ENCODE measurements at places on chromosomes 2 and 18.

- no peak for DNase-seq
Measured at GRCh38 chr18:2924920-2925319, 78.1 kb downstream of the EMILIN2 start.

- DNase-seq, result no peak
Measured at GRCh38 chr2:19550750-19551149, 192.3 kb upstream of the OSR1 start.

DNA sequence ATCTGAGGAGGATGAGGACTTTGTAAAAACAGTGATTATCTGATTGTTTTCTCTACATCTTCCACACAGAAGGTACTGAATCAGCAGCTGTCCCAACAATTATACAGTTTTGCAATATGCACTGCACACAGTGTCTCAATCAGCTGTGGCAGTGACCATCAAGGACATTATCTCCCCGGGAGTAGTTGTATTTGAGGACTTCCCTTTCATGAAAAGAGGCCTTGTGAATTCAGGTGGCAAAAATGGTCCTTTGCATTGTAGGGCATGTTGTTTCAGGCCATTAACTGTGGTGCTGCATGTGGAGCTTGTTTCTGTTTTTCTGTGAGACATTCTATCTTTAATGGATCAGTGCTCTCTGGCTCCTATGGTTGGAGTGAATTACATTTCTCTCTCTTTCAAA is 779.4 kb upstream of the FSHR start:
- DNase-seq, result no peak

DNA sequence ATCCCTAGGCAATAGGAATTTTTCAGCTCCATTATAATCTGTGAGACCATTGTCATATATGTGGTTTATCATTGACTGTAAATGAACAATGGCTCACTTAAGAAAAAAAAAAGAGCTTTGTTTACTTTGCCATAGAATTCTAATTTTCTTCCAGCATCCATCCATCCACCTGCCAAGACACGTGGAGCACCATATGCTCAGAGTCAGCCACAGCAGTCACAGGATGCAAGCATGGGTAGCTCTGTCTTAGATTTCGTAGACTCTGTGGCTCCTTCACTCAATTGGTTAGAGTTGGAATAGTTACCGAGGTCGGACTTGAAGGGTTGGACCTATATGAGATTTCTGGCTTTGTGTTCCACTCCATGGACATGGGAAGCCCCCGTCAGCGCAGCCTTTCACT is 75.6 kb downstream of the COA5 start:
- DNase-seq, result no peak

GRCh38 chr2:238027591-238028415 is 33.0 kb upstream of the SCLY start:
- DNase-seq, result no peak

- no peak for DNase-seq
Measured at GRCh38 chr2:109712746-109713145, 81.4 kb upstream of the RGPD5 start.

GRCh38 chr2:126999106-126999756 is 100.5 kb downstream of the TEX51 start:
- DNase-seq, result no peak

DNA sequence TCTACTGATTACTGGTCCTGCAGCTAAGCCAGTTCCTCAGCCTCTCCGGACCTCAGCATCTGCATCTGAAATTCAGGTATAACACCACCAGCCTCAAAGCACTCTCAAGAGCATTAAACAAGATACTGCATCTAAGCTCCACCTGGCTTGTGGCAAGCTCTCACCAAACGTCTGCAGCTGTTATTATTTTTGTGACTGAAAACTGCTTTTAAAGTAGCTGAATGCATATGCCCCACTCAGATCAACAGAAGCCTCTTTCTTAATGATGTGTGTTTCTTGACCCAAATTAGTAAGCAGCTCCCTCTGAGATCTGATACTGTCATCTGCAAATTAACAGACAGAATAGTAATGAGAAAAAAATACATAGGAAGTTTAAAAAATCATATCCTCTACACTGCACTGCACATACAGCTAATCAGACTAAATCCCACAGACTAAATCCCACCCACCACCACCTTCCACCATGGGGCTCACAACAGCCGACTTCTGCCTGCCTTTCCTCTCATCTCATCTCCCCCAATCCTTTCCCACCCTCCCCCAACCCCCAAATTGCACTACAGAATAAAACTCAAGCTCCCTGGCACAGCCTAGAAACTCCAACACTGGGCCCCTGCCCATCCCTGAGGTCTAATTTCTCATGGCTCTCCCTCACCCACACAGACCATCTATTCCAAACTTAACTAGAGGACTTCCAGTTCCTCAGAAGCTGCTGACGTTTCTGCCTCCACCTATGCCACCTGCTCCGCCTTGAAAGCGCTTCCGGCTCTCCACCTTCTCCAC is 52.9 kb downstream of the TMEM163 start:
- DNase-seq, result no peak

DNA sequence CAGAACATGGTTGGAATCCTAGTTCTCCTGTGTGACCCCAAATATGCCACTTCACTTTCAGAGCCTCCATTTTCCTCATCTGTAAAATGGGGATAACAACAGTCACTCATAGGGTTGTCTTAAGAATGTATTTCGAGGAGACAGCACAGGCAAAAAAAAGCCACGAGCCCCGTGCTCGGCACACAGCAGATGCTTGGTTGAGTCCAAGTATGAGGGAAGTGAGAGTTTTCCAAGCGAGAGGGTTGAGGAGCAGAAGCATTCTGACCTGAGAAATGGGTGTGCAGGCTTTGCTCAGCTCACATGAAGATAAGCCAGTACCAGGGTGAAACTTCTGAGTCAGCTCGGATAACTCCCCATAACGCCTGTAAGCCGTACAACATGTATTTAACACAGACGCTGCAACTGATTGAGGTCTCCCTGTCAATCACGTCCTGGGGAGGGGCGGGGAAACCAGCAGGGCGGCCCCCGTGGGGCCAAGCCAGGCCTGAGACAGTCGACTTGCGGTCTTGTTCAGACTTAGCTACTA is 23.0 kb upstream of the ODC1 start:
- no peak for DNase-seq

- no peak for DNase-seq
Measured at GRCh38 chr18:57543560-57543959, 42.9 kb downstream of the FECH start.

DNA sequence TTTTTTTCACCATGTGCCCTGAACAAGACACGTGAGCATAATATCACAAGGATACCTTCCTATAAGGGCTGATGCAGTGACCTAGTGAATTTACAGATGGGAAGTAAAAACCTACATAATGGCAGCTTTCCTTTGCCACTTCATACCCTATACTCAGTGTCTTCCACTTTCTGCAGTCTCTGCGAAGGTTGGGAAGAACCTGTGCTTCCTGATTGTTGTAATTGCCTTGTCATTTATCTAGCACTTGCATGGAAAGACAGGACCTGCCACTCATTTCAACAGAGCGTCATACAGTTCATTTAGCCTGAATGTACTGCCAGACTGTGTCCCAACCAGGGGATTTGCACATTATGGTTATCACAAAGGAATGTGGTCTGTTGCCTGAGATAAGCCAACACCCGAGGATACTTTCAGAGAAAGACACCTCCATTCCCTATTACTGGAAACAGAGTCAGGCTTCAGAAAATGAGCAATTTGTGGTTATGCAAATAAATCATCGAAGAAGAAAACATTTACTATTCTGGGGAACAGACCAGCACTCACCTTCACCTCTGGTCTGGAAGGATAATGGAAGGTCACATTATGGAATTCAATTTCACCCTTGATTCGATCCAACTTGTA is 55.0 kb downstream of the ABCB11 start:
- DNase-seq, result no peak

DNA sequence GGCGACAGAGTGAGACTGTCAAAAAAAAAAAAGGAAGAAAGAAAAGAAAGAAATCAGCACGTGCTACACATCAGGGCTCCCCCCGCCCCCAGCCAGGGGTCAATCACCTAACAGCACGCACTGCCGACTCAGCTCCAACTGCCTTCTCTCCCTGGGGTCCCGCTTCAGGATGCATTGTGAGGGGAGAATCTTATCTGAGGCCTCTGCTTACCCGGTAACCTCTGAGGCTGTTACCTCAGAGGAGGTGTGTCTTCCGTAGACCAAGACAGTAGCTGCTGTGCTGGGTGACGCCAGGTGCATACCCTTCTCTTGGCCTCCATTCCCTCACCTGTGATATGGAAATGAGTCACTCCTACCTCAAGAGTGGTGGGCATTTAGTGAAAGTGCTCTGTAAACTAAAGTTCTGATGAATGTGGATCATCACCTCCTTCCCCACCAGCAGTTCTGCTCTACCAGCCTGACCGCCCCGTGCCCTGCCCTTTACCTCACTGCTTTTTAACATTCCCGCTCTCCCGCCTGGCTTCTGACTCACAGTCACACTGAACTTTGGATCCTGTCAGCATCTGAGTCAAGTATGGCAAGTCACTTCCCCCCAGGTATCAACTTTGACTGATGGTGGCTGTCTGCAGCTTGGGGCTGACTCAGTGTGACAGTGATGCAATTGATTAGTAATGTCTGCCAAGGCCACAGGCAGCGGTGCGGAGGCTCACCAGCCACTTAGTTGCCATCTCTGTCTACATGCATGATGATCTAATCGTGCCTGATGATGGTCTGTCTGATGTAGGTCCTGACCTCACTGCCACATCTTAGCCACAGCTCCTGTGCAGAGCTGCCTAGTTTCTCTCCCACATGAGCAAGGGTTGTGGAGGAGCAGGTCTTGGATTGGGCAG is 20.1 kb downstream of the ARID5A start:
- peak; percentile 69 for DNase-seq

DNA sequence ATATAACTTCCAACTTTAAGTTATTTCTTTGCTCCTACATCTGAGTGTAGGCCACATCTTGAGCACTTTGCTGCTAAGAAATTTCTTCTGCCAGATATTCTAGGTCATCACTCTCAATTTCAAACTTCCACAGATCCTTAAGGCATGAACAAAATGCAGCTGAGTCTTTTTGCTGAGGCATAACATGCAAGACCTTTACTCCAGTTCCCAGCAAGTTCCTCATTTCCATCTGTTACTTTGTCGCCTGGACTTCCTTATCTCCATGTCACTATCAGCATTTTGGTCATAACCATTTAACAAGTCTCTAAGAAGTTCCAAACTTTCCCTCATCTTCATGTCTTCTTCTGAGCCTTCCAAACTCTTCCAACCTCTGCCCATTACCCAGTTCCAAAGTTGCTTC is 1077.3 kb upstream of the TMEFF2 start:
- no peak for DNase-seq

DNA sequence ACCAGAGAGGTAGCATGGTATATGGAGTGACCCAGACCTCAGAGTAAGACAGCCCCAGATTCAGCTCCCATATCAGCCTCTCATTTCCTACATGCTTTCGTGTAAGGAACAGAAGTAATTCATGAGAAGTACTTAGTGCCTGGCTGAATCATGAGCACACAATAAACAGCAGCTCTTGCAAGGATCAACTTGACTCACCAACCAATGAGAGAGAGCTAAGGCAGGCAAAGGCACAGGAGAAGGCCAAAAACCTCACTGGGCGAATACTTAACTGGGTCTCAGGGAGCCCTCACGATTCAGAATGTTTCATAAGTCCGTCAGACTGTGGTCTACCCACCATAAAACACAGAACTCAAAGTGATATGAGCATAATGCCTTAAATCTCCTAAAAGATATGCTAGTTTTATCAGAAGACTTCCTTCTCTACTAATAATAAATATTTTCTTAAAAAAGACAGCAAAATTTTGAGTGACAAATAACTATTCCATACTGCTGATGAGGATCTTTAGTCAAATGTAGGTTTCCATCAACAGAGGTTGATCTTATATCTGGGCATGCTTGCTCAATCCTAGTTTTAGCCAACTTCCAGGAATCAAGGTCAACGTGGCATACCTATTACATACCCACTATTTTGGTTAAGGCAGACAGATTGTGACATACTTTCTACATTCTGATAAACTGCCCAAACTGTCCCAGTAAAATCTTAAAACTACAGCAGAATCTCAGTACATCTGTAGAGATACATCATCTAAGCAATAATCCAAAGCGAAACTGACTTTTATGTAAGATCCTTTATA is 34.9 kb downstream of the IMMT start:
- no peak for DNase-seq

GRCh38 chr18:58726671-58727070 is 55.4 kb downstream of the MALT1 start:
- no peak for DNase-seq

DNA sequence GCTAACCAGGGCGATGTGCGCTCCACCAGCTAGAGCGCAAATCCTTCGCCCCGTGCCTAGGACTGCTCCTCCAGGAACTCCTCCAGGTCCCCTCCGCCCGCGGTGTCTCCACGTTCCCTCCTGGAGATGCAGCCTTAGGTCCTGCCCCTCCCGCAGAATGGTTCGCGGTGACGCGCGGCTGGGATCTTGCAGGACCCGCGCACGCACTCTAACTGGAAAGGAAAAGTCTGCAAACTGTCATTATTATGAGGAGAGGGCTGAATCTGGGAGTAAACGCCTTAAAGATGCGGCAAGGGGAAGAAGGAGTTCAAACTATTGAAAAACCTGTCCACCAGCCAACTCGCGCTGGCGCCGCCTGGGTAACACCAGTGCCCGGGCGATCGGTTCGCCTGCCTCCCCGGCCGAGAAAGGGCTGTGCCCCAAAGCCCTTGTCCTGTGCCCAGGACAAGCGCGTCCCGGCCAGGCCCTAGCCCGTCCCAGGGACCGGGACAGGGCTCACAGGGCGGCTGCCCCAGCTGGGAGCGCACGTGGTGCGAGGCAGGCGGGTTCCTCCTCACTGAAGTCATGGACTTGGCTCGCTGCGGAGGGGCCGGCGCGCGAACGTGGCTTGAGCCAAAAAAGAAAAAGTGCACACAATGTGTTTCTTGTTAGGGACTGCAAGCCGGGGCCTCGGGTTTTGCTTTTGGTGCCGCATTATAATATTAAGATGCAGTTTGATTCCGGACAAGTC is 5.5 kb upstream of the ID2 start:
- DNase-seq, result no peak
